ENCODE measurements at places on chromosomes 5 and 9.

GRCh38 chr5:82991059-82991458 lies 86.1 kb downstream of the TMEM167A start:
- no peak for DNase-seq

DNA sequence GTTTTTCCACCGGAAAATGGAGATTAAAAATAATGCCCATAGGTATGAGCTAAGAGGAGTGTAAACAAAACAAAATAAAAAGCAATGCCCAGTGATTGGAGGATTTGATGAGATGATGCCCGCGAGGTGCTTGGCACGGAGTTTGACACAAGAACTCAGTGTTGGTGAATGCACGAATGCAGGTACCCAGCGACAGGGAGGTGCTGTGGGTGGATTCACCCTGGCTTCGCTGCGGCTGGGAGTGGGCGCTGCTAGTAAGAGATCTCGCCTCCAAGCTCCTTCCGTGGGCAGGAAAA lies 526 bp upstream of the STXBP1 start:
- no peak for DNase-seq

DNA sequence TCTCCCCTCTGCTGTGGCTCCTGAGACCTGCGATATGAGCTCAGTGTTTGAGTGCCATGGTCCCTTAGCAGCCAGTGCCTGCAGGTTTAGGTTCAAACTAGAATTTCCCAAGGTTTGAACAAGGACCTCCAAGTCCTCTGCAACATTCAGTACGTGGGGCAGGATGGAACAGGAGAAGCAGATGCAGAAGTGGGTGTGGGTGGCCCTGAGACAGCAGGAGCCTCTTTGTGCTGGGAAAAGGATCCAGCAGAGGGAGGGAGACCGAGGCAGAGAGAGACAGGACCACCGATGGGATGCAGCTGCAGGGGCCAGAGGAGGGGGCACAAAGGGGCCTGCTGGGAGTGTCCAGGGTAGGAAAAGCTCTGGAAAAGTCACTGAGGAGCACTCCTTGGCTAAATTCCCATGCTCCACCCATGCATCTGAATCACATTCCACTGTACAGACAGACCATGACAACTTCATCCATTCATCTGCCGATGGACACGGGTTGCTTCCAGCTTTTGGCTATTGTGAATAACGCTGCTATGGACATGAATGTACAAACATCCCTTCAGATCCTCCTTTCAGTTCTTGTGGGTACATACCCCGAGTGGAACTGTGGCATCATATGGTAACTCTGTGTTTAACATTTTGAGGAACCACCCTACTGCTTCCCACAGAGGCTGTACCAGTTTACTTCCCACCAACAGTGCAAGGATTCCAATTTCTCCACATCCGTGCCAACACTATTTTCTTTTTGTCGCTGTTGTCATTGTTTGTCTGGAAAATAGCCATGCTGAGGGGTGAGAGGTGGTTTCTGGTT lies 26.7 kb upstream of the SUSD3 start:
- no peak for DNase-seq

DNA sequence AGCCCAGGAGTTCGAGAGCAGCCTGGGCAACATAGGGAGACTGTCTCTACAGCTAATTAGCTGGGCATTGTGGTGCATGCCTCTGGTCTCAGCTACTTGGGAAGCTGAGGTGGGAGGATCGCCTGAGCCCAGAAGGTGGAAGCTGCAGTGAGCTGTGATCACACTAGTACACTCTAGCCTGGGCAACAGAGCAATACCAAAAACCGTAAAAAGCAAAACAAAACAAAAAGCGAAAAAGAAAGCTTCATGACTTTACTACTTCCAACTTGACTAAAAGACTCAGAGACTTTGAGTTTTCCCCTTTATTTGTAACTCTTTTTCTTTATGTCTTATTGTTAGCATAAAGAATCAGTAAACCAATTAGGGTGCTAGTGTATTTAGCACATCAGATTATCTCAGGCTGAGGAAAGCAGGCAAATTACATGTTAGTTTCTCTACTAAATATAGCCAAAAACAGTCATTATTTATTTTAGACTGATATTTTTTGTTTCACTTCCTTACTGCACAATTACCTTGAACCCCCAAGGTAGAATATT lies 5.4 kb downstream of the RAD17 start:
- DNase-seq: no peak

- no peak for DNase-seq
Measured at GRCh38 chr5:166302166-166302565, 1989.3 kb upstream of the WWC1 start.

- DNase-seq: no peak
Measured at GRCh38 chr9:132878695-132879456, at the start of gene SPACA9. Gene SPACA9 (plus strand): TSS chr9:132878898. CDS start chr9:132883948, 5,050 bp downstream.

- DNase-seq: no peak
Measured at GRCh38 chr5:176692839-176693476, 45.7 kb downstream of the TSPAN17 start.

DNA sequence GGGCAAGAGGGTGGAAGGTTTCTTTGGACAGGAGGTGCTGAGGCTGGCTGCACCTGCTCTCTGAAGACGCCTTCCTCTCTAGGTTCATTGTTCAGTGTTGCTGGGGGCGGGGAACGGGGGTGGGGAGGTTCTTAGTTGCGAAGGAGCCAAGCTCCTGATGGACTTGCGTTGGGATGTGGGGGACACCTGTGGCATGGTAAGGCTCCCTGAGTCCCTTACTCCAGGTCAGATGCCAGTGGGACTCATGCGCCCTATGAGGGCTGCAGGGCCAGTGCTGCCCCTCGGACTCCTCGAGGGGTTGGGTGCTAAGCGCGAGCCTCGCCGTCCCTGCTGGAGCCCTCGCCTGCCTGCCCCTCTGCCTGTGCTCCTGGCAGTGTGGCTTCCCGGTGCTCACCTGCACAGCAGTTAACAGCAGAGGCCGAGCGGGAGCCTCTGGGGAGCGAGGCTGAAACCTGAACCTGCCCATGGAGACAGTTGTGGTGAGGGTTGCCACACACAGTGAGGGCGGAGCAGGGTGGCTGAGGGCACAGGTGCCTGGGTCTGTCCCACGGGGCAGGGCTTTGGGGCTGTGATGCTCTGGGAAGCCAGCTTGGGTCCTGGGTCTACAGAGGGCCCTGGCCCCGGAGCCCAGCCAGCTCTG lies 5.5 kb downstream of the RNU6ATAC start:
- DNase-seq: no peak

DNA sequence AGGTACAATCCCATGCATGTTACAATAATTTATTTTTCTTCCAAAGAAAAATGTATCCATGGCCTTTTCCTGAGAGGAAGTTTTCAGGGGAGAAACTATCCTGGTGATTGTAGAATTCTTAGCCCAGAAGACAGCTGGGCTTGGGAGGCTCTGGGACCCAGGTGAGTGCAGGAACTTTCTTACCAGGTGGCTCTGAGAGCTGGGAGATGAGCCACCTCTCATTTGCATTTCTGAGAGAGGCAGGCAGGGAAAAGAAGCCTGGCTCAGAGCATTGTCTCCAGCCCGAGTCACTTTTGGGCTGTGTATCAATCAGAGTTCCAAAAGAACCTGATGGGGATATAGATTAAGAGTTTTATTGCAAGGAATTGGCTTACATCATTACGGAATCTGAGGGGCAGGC lies 52.7 kb downstream of the ALG2 start:
- no peak for DNase-seq

DNA sequence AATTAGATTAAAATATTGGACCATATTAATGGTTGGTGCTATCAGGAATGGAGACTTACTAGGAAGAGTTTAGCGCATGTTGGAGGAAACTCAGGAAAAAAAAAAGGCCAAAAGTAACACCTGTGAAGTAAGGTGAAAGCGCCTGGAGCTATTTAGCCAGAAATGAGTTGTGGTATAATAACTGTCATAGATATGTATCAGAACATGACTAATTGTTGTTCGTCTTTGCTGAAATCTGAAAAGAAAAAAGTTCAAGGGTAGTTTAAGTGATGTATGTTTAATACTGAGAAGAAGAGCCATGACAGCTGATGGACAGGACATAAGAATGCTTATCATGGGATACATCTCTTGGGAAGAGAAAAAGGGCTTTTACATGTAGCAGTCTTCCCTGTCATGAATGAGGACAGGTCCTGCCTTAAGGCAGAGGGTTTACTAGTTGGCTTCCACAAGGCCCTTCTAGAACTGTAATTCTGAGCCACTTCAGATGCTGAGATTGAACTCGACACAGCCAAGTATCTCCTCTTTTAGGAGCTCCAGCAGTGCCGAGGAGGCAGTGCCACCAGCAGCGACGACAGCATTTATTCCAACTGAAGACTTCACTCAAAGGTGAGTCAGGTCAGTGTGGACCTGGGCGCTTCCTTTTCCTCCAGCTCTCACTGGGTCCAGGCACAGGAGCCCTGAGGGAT lies 940 bp upstream of the CAMK4 start:
- DNase-seq: no peak

- DNase-seq: no peak
Measured at GRCh38 chr5:103541114-103541513, 21.5 kb downstream of the NUDT12 start.

DNA sequence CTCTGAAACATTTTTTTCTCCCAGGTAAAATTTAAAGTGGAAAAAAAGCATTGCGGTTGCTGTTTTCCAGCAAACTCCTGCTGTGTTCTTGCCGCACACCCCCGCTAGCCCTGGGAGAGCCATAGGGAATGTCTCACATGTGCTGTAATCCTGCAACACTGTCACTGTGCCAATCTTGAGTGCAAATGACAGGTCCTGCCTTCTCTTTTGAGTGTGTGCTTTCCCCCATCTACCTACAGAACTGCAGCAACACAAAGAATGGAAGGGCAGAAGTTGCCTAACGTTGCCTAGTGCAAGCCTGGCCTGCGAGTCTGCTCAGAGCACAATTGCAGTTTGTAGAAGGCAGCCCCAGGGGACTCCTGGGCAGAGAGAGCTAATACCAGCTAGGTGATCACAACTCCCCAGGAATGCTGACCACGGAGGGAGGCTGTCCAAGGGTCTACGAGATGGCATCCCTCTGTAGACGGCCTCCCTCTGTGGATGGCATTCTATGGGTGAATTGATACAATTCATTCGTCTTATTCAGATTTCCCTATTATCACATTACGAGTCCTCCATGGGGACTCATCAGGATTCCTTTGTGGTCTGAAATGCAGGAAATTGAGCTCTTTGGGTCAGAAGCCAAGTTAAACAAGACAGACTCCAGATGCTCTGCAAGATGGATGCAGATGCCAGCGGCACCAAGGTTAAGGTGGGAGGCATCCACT lies 172.6 kb upstream of the S1PR3 start:
- peak; percentile 55 for DNase-seq

- DNase-seq: no peak
Measured at GRCh38 chr5:180070756-180071530, 616 bp downstream of the RNF130 start.

DNA sequence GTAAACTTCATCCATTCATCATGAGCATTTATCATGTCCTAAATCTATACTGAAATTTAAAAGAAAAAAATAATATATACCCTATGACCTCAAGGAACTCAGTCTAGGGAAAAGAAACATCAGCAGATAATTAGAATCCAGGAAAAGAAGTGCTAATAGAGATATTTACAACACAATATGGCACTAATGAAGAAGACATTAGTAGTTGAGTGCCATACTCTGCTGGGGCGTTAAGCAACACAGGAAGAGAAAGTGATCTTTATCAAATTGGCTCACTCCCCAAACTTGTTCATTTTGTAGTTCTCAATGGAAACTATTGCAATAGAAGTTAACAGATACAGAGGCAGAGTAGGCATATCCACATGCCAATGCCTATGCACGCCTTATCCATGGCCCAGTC lies 27.5 kb downstream of the GABRA6 start:
- no peak for DNase-seq

GRCh38 chr5:149656576-149657182 lies 73.4 kb upstream of the PPARGC1B start:
- no peak for DNase-seq
